ENCODE measurements at places on chromosomes 4 and X.

- H3K4me3 ChIP-seq, result no peak overlapping the region
- peaks cover 2% of the 10 kb centered on the region for H3K36me3 ChIP-seq
- H3K4me1 ChIP-seq, result no peaks in the 10 kb centered on the region
- DNase-seq, result no peak
- H3K27ac ChIP-seq, result no peak overlapping the region
Measured at GRCh38 chr4:161442921-161443320, 720.9 kb downstream of the FSTL5 start.

DNA sequence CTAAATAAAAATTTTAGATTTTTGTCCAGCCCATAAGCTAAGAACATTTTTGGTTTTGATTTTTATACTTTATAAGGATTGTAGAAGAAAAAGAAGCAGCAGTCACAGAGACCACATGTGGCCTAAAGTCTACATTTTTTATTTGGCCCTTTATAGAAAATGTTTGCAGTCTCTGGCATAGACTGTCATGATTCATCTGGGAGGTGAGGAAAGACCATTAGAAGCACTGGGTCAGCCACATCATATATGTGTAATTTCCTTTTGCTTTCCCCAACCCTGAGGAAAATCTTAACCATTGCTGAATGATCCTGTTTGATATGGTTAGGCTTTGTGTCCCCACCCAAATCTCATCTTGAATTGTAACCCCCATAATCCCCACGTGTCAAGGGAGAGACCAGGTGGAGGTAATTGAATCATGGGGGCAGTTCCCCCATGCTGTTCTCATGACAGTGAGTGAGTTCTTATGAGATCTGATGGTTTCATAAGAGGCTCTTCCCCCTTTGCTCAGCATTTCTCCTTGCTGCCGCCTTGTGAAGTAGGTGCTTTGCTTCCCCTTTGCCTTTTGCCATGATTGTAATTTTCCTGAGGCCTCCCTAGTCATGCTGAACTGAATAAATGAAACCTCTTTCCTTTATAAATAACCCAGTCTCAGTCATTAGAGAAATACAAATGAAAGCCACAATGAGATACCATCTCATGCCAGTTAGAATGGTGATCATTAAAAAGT lies 12.1 kb upstream of the COPS4 start:
- DNase-seq, result no peak
- no peak overlapping the region for H3K4me3 ChIP-seq
- no peak overlapping the region for H3K27ac ChIP-seq
- no peaks in the 10 kb centered on the region for H3K4me1 ChIP-seq
- peaks cover 13% of the 10 kb centered on the region for H3K27me3 ChIP-seq

GRCh38 chrX:132207996-132208395 lies 11.3 kb downstream of the RAP2C start:
- H3K27ac ChIP-seq, result no peak overlapping the region
- H3K36me3 ChIP-seq, result peaks cover 21% of the 10 kb centered on the region
- no peaks in the 10 kb centered on the region for H3K27me3 ChIP-seq
- DNase-seq, result no peak
- H3K4me3 ChIP-seq, result no peak overlapping the region

DNA sequence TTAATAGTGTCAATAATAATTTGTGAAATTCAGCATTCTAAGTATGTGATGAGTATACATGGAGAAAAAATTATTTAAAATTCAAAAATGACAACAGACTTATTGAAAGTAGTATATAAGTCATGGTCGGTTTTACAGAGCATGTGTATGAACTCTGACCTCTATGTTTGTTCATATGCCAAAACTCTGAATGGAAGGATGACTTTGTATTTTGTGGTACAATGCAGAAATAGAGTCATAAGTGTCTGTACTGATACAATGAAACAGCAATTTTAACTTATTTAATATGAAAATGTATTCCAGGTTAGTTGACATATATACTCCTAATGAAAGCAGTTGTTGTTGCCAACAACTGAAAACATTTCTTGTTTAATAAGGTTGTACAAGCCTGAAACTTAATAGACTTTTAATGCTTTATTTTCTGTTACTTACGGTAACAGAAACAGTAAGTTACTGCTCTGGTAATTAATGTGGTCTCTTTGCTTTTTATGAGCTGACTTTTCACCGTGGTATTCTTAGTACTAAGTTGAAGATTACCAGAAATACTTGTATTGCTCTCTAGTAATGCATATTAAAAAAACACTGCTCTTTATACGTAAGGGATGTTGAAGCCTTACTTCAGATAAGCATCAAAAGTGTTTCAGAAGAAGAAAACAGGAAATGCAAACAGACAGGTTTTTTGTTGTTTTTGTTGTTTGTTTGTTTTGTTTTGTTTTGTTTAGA lies 1.9 kb downstream of the UBE2K start:
- no peaks in the 10 kb centered on the region for H3K27me3 ChIP-seq
- H3K36me3 ChIP-seq, result peaks cover 35% of the 10 kb centered on the region
- DNase-seq, result no peak
- H3K4me3 ChIP-seq, result peak overlapping the region; percentile 100

GRCh38 chr4:17173300-17173699 lies 274.9 kb upstream of the LDB2 start:
- DNase-seq, result no peak
- no peaks in the 10 kb centered on the region for H3K4me1 ChIP-seq
- H3K4me3 ChIP-seq, result no peak overlapping the region
